Kidney (tissue), 22 donors: ENCODE measurements at places on chromosomes 7 and 10.

DNA sequence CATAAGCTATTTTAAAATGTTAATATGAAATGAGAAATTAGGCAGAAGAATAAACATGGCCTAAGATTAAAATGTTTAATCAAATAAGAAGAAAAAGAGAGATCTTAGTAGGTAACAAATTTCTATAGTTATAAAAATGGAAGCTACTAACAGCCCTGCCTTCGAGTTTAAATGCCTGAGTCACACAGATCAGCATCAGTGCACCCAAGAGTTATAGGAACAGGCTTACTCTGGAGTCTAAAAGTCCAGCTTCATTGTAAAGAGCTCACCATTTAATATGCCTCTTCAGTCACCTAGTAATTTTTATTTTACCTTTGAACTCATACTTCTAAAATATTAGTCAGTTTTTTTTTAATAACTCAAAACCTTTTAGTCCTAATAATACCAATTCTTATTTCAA lies 52.6 kb downstream of the BRI3 start:
- no peak for DNase-seq

- no peak for DNase-seq
Observed at GRCh38 chr7:136714062-136714461, 154.4 kb upstream of the CHRM2 start.

GRCh38 chr10:63237396-63237795 lies 104.3 kb downstream of the NRBF2 start:
- DNase-seq: no peak

DNA sequence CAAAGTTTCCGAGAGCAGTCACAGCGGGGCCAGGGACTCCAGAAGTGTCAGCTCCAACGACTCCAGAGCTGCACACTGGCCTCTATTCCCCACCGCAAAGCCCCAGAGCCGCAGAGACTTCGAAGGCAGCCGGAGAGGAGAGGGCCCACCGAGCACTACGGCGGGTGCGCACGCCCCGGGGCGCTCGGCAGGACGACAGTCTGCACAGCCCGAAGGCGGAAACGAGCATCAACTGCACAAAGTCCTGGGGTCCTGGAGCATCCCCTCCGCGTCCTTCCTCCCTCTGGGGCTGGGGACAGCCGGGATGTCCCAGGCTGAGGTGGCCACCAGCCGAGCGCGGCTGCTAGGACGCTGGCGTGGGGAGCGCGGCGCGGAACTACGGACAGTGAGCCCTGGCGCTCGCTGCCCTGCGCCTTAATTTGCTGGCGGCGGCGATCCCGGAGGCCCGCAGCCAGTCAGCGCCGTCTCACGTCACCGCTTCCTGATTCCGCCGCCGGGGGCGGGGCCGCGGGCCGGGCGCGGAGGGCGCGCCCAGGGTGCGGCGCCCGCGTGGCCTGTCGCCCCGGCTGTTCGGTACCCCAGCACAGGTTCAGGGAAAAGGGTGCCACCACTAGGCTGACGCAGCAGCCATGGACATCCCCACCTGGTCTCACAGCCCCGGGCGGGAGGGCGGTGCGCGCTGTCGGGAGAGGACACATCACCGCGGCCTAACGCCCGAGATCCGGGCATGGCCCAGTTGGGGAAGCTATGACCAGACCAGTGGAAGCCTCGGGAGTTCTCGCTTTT lies at the start of gene TBX20:
TSS of gene TBX20 (minus strand) at position 391 of the 786 bp plus-strand sequence. CDS start 480 bp downstream, outside the sequence.
- DNase-seq: peak; percentile 72

GRCh38 chr7:117399820-117400422 lies 27.4 kb downstream of the ASZ1 start:
- DNase-seq: no peak

GRCh38 chr10:35172574-35172973 lies 45.9 kb downstream of the CREM start:
- DNase-seq: no peak

GRCh38 chr7:47539398-47540052 lies 42.4 kb downstream of the TNS3 start:
- no peak for DNase-seq
